ENCODE measurements at places on chromosomes 12 and 14.
A peak's percentile ranks its signal among the peaks of the same experiment; 100 is the strongest.

DNA sequence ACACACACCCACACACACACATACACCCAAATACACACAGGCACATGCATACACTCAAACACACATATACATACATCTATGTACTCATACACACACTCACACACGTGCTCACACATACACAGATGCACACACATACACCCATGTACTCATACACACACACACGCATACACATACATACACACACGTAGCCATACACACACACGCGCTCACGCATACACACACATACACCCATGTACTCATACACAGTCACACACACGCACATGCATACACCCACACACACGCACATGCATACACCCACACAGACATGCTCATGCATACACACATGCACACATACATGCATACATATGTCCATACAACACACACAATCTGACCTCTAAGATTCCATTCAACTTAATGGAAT lies 87.7 kb upstream of the ANO2 start:
- DNase-seq = no peak

DNA sequence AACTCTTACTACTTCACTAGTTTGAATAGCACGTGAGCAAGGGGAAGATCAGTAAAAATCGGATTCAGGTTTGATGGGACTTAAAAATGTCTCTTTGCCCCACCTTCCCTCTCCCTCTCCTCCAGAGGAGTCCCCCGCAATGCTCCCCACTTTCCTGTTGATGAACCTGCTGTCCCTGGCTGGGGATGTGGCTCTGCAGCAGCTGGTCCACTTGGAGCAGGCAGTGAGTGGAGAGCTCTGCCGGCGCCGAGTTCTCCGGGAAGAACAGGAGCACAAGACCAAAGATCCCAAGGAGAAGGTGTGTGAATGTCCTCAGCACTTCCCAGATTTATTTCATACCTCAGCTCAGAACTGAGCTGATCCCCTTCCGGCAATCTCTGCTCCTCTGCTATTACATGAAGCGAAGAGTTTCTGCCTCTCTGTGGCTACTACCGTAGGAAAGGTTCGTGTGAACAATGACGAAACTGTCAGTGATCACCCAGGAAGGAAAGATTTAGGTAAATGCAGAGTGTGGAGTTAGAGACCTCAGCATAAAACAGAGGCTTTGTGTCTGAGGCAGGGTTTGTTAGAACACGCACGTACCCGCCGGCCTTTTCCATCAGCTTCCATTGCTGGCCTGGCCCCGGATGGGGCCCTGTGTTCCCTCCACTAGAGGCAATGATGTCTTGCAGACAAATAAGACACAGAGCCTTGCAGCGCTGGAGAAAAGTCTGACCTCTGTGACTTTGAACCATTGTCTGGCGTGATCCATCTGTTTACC lies 7.4 kb upstream of the GAPDH start:
- no peak for DNase-seq

DNA sequence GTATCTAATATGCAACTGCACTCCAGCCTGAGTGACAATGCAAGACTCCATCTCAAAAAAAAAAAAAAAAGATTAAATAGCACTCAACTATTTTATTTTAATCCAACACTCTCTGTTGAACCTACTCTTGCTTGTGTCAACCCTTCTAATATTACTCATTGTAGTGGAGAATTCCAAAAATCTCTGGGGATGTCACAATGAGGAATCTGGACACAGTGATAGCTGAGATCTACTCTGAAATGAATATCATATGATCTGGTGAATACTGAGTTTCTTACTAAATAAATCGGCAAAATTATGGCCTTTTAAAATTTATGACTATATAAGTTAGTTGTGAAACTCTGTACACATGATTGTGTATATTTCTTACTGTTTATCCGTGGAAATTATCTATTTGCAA lies 418.2 kb downstream of the BCAT1 start:
- no peak for DNase-seq

GRCh38 chr14:72752034-72752412 lies 141.9 kb downstream of the DPF3 start:
- no peak for DNase-seq

GRCh38 chr12:56104815-56105608 lies 653 bp downstream of the PA2G4 start:
- DNase-seq = no peak

DNA sequence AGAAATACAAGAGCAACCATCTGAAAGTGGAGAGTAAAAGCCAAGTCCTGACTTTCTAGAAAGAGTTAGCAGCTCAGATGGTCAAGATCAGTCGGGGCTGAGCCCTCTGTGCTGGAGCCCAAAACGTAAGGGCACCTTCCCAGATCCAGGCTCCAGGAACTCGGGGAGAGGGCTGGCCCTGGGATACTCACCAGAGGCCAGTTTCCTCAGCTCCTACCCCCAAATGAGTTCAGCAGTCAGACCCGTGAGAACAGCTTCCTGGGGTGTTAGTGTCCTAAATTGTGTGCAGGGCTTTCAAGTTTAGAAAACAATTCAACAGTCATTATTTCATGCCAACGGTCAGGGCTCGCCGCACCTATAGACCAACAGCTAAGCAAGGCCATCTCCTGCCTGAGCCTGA lies 147.6 kb upstream of the FKBP4 start:
- no peak for DNase-seq

DNA sequence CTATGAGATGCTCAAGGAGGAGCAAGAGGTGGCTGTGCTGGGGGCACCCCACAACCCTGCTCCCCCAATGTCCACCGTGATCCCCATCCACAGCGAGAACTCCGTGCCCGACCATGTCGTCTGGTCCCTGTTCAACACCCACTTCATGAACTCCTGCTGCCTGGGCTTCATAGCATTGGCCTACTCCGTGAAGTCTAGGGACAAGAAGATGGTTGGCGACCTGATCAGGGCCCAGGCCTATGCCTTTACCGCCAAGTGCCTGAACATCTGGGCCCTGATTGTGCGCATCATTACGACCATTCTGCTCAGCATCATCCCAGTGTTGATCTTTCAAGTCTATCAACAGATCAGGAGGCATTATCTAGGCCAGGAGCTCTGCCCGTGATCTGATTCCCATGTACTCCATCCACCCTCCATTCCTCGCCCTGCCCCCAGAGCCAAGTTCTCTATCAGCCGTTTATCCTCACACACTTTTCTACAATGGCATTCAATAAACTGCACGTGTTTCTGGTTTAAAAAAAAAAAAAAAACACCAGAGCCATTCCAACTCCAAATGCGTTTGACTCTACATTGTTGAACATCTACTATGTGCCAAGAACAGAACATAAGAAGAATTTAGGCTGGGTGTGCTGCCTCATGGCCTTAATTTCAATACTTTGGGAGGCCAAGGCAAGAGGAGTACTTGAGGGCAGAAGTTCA lies 17.5 kb downstream of the ATXN2 start:
- no peak for DNase-seq

DNA sequence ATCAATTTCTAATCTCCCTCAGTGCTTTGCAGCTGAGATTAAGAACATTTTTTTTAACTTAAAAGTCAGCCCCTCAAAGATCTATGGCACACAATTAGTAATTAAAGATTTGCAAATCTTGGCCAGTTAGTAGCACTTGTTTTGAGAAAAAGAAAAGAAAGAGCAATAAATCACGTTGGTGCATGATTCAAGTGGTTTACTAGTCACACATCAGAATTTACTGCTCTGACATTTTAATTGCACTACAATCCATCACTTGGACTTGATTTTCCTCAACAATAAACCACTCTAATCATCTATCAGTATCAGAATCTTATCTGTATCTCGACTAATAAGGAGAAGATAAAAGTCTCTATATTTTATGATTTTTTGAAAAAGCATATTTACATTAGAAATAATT lies 154.3 kb downstream of the HELB start:
- no peak for DNase-seq

DNA sequence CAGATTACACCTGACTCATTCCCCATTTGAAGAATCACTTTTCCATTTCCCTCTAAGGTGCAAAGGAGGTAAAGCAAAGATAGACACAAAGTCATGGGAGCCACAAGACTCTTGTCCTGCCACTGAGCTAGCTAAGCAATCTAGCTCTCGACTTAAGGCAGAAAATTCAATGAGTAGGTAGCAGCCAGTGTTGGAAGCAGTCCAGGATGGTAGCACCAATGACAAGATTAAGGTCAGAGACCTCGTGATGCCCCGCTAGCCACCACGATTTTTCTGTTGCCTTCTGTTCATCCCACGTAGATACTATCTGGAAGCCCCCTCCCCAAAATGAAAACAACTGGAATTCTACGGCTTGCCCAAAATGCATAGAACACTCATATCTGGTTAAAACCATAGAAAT lies 1.4 kb downstream of the VAMP1 start:
- no peak for DNase-seq

GRCh38 chr14:91220581-91221000 lies 23.9 kb downstream of the GPR68 start:
- DNase-seq = no peak

DNA sequence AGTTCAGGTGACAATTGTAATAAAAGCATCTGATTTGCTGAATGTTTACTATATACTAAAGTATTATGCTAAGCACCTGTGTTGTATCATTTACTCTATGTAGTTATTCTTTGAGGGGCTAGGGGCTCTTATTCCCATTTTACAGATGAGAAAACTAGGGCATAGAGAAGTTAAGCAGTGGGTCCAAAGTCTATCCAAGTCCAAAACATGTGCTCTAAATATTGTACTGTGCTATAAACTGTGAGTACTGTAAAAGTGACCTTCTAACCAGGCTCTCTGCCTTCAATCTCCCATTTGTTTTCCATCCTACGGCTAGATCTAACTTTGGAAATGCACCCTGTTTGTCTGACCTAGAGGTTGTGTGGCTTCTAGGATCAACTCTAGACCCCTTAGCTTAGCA lies 9.0 kb downstream of the ACVR1B start:
- DNase-seq = no peak

- no peak for DNase-seq
These were observed 83.8 kb upstream of the VRK1 start for GRCh38 chr14:96713426-96713825.

- DNase-seq = no peak
These were observed 388.8 kb downstream of the PDZRN4 start for GRCh38 chr12:41576925-41577324.

DNA sequence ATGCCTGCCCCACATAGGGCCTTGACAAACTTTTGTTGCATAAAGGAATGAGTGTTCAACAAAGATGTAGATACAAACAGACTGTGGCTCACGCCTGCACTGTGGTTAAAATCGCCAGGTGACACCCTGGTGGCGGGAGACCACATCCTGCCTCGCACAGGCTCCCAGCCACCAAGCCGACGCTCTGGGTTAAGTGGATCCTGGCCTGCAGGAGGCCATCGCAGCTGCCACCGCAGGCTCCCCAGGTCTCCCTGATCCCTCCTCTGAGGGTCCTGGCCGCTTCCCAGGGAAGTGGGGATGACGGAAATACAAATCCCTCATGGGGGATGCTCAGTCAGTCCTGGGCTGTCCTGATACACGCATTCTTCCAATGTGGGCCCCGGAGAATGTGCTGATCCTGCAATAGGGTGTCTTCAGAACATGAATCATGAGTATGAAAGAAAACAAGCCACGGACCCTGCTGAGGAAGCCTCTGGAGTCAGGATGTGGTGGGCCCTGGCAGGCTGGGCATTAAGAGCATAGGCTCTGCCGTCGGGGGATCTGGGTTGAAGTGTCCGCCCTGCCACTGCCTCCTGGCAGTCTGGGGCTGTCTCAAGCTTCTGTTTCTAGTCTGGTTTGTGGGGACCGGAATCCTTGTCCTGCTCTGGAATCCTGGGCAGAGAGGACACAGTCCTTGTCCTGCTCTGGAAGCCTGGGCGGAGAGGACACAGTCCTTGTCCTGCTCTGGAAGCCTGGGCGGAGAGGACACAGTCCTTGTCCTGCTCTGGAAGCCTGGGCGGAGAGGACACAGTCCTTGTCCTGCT lies 53.5 kb upstream of the BEGAIN start:
- DNase-seq = peak; percentile 68

GRCh38 chr14:61140271-61140670 lies 140.9 kb downstream of the TMEM30B start:
- no peak for DNase-seq

DNA sequence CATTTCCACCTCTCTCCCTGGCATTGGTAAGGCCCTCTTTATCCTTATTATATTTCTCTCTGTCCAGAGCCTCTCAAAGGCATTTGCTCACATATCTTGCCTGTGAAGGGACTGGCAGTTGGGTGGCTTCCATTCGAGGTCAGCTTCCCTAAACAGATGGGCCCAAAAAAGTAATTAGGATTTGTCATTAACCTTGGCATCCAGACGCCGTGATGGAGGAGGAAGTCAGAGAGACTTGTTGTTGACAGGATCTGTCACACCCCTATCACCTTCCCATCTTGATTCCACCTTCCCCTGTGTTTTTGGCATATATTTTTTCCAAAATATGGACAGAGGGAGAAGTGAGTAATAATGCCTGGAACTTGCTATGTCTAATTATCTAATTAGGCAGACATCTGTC lies 54.0 kb upstream of the OAS1 start:
- no peak for DNase-seq

GRCh38 chr14:26595926-26596542 lies 1.8 kb downstream of the NOVA1 start:
- DNase-seq = no peak

DNA sequence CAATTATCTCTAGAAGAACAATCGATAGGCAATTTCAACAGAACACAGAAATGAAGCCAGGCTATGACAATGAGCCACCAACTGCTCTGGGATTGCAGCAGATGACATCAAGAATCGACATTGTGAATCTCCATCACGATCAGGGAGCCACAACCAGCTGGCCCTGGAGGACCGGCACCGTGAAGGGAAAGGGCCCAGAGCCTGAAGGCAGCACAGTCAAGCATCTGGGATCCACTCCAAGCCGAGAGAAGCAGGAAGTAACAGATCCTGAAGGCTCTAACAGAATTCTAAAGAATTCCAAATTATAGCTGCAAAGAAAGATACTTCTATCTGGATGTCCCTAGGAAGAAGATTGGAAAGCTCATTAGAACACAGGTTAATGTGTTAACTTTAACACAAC lies 61.0 kb downstream of the LRRC74A start:
- DNase-seq = no peak

DNA sequence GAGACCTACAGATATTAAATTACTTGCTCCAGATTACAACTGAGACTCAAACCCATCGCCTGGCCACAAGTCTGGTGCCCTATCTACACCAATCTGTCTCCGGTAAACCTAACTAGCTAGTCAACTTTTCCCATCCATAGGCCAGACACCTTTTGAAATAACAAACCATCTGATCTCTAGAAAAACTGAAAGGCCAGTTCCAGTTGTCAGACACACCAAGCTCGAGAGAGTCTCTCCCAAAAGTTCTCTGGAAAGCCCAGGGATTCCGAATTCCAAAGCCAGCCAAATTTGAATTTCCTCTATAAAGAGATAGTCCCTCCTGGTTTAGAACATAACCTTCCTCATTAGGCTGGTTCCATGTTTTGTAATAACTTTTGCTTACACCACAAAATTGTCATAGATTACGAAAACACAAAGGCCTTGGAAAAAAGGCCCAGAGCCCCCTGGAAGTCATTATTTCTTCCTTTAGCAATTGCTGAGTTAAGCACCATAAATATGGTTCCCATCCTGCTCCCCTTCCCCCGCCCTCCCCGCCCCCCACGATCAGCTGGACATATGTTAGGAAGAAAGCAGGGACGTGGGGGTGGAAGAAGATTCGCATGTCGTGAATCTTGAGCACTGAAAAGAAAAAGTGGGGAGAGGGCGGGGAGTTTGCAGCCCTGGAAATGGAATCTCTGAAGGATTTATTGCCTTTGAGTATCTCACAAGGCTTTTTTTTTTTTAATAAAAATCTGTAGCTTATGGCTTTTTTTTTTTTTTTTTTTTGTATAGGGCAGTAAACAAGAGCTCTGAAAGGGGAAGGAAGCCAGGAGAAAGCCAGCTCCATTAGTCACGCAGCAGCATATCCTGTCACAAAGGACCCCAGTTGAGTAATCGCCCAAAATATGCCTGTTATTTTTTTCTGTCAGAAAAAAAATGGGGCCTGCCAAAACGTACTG lies 110.4 kb downstream of the ZFP36L1 start:
- DNase-seq = no peak

All from T-cell (primary cell).